ENCODE measurements at places on chromosomes 6 and 20. TPM values are rescaled to one million over a fixed set of nuclear protein-coding genes. Genes with fewer than 3 reads are reported as not detected.

GRCh38 chr6:155171109-155171746 lies 92.6 kb upstream of the CLDN20 start:
- no peaks in the 10 kb centered on the region for H3K36me3 ChIP-seq
- H3K4me3 ChIP-seq: peak overlapping the region; percentile 21
- peaks cover 16% of the 10 kb centered on the region for H3K4me1 ChIP-seq
- no peak for DNase-seq

DNA sequence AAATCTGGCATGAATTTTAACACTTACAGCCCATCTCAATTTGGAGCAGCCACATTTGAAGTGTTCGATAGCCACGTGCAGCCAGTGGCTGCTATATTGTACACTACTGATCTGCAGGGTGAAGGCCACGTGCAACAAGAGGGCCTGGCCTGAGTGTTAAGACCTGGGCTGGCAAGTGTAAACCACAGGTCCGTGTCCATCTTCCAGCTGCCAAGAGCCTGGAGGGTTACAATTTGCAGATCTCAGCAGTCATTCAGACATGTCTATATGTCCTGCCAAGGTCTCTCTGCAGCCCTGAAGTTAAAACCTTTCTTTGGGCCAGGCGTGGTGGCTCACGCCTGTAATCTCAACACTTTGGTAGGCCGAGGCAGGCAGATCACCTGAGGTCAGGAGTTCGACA lies 14.1 kb downstream of the SGK2 start:
- DNase-seq: peak; percentile 39
- H3K27me3 ChIP-seq: no peaks in the 10 kb centered on the region
- no peak overlapping the region for H3K27ac ChIP-seq

DNA sequence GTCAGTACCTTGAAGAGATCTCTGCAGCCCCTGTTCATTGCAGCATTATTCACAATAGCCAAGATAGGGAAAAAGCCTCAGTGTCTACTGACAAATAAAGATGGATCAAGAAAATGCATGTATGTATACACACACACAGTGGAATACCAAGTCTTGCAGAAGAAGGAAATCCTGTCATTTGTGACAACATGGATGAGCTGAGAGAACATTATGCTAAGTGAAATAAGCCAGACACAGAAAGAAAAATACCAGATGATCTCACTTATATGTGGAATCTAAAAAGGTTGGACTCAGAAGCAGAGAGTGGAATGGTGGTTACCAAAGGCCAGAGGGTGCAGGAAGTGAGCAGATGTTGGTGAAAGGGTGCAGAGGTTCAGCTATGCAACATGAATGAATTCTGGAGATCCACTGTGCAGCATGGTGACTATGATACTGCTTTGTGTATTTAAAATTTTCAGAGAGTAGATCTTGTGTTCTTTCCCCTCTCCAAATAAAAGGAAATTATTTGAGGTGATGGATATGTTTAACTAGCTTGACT lies 11.0 kb upstream of the SLC22A1 start:
- no peak overlapping the region for H3K27ac ChIP-seq
- H3K27me3 ChIP-seq: no peaks in the 10 kb centered on the region
- no peaks in the 10 kb centered on the region for H3K4me1 ChIP-seq
- DNase-seq: no peak

DNA sequence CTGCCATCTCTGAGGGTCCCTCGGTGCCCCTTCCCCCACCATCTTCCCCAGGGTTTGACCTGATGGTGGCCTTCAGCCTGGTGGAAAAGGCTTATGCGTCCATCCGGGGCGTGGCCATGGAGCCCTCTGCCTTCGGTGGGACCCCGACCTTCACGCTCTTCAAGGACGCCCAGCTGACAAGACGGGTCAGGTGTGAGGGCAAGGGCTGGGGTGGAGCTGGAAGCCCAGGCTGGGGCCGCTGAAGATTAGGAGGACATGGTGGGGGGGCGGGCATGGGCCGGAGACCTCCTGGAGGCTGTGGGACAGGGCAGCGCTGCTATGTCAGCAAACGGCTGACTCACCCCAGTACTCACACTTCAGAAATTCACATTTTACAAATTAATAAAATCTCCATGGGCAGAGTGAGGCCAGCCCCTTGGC lies 23.5 kb downstream of the COL20A1 start:
- H3K36me3 ChIP-seq: no peaks in the 10 kb centered on the region
- peaks cover 7% of the 10 kb centered on the region for H3K27me3 ChIP-seq
- H3K4me3 ChIP-seq: no peak overlapping the region
- DNase-seq: peak; percentile 72
- H3K27ac ChIP-seq: peak overlapping the region; percentile 70
- H3K4me1 ChIP-seq: no peaks in the 10 kb centered on the region

Gene ARFRP1
- total RNA-seq: 36.7 TPM
